HCEC 1CT (cell line): ENCODE measurements at places on chromosomes 1 and 21.
A peak's percentile ranks its signal among the peaks of the same experiment; 100 is the strongest.

DNA sequence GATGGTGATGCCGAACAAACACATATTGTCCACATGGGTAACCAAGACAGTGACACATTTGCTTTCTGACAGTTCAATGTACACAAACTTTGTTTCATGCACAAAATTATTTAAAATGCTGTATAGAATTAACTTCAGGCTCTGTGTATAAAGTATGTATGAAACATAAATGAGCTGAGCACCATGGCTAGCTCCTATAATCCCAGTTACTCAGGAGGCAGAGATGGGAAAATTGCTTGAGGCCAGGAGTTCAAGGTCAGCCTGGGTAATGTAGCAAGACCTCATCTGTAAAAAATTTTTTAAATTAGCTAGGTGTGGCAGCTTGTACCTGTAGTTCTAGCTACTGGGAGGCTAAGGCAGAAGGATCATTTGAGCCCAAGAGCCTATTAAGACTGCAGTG, 19.2 kb upstream of the RC3H1 start:
- DNase-seq = no peak

DNA sequence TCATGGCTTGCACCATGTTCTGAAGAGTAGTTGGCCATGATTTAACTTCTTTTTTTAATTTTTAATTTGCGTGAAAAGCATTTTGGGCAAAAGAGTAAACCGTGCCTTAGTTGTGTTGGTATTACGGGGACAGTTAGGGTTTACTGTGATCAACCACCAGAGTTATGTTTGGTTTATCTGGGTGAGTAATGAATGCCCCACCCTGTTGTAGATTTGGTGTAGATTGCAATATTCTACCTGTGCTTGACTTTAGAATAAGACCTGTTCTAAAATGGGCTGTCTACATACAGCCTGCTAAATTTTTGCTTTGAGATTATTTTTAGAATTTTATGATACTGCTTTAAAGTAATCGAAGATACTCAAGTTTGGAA, 1.4 kb downstream of the USP25 start:
- DNase-seq = no peak

DNA sequence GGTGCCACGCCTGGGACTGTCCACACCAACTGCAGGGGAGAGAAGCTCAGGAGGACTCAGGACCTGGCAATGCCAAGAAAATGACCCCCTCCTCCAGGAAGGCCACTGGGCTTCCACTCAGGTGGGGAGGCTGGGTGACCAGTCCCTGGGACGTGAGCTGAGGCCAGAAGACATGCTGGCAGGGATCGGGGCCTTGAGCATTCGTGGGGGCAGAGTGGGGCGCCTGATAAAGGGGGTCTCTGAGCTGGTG, 15.3 kb upstream of the COL6A2 start:
- DNase-seq = no peak

GRCh38 chr1:19646377-19647319, 2.5 kb downstream of the NBL1 start:
- no peak for DNase-seq

- DNase-seq = no peak
These were observed 26.7 kb downstream of the RTCA start for GRCh38 chr1:100292711-100293110.

DNA sequence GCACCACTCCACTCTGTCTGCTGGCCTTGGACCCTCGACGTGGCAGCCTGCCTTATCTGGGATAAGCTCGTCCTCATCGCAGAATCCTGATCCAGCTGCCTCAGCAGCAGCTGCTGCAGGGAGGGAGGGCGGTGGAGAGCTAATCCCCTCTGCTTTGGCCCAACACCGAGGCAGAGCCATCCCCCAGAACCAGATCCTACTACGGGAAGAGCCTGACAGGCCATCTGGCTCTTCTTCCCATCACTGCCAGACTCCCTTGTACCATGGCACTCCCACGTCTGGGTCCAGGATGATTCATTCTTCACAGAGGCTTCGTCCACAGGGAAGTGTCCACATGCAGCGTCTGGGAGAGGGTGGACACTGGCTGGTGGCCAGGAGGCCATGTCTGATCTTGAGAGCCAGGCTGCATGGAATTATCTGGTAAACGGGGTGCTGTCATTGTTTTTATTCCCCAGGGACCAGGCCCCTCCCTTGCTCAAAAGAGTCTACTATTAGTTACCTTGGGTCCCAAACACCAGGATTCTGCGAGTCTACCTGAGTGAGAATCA, 14.6 kb upstream of the PKP1 start:
- DNase-seq = peak; percentile 69

DNA sequence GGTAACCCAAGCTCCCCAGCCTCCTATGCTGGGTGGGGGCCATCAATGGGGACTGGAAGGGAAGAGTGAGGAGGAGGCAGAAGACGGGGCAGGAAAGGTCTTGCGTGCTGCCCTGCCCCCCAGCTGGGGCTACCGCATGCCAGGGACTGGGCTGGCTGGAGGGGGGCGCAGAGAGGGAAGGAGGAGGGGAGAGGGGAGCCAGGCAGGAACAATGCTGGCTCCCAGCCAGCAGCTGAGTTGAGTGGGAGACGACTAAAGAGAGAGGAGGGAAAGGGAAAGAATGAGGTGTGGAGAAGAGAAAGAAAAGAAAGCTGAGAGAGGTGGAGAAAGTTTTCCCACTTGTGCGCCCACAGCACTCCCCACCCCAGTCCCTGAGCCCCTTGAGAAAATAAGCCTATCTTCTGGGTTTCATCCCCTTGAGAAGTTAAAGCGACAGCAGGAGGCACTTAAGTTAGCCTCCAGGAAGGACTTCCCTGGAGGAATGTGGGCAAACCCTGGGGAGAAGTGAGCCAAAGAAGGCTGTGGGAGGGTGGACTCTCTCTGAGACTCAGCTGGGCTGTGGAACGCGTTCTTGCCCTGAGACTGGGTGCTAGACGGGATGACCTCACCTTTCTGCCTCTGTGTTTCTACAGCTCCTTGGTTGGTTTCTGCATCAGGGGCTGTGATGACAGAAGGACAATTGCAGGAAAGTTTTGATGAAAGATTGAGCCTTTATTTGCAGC, 12.9 kb upstream of the NES start:
- no peak for DNase-seq

- DNase-seq = no peak
These were observed 24.4 kb downstream of the FTCD start for GRCh38 chr21:46130831-46131587.

DNA sequence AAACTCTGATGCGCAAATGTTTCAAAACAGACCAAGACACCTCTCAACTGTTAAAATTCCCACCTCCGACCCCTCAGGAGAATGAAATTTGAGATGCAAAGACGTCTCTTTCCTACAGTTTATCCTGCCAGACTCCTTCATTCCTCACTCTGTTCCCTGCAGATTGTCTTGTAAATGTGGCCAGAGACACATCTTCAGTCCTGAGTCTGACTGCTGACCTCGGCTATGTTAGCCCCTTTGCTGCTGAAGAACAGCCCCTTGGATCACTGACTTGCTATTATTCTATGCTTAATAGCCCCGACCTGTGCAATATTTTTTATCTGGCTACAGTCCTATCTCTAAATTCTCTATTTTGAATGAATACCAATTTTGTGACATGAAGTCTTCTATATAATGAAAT, 16.6 kb upstream of the ESRRG start:
- DNase-seq = no peak
